ENCODE measurements at places on chromosomes 5 and 9. TPM values are rescaled to one million over a fixed set of nuclear protein-coding genes. Genes with fewer than 3 reads are reported as not detected.

CCDC192 gene
- not detected for total RNA-seq

GADD45G gene
- total RNA-seq = 2.4 TPM

TMC1 gene
- not detected for total RNA-seq

PTGR1 gene
- total RNA-seq = 0.36 TPM

PSD2 gene
- total RNA-seq = not detected

LCN1 gene
- total RNA-seq = not detected

GRCh38 chr5:5685737-5686136 lies 263.3 kb downstream of the ICE1 start:
- DNase-seq = no peak

GRCh38 chr9:101324245-101324804 lies 60.5 kb downstream of the BAAT start:
- no peak for DNase-seq

DNA sequence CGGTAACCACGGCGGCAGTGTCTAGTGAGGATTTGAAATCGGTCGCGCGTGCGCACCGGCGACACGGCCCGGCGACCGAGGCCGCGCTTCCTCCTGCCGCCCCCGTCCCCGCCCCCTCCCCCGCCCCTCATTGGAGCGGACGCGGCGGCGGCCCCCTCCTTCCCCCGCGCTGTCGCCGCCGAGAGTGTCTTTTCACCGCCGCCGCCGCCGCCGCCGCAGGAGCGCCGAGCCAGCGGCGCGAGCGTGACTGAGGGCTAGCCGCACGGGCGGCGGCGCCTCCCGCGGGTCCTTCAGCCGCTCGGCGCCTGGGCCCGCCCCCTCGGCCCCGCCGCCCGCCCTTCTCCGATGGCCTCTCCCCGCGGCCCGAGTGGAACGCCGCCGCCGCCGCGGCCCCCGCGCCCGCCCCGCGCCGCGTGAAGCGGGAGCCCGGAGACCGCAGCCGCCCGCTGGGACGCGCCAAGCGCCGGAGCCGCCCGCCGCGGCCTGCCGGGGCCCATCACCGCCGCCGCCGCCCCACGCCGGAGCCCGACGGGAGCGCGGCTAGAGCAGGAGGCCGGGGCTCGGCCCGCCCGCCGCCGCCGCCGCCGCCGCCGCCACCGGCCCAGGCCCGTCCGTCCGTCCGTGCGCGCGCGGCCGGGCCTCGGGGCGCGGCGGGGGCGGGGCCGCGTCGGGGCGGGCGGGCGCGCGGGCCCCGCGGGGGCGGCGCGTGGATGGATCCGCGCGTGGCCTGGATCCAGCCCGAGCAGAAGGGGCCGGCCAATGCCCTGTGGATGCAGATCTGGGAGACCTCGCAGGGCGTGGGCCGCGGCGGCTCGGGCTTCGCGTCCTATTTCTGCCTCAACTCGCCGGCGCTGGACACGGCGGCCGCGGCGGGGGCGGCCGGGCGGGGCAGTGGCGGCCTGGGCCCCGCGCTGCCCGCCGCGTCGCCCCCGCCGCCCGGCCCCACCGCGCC lies at the start of gene TENT4A:
TENT4A (plus strand) TSS at position 159 of the 952 bp plus-strand sequence; CDS start at position 711, 552 bp downstream.
- DNase-seq = peak; percentile 46

- DNase-seq = no peak
Observed at GRCh38 chr9:105306351-105307140, 62.1 kb downstream of the SLC44A1 start.

- DNase-seq = no peak
Observed at GRCh38 chr5:146825033-146825432, 53.5 kb downstream of the PPP2R2B start.

DNA sequence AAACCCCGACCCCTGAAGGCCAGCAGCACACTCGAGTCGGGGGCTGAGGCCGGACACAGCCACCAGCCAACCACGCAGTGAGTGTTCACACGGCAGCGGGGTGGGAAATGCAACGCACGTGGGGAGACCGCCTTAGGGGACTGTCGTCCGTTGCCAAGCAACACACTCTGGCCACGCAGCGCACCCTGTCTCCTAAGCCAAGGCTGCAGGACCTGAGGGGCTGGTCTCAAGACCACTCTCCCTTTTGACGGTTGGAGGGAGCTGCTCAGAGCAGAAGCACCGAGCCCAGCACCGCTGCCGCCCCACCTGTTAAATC lies 7.5 kb downstream of the BRD9 start:
- DNase-seq = no peak

GRCh38 chr5:141560725-141561483 lies 57.9 kb downstream of the DIAPH1 start:
- DNase-seq = no peak

DNA sequence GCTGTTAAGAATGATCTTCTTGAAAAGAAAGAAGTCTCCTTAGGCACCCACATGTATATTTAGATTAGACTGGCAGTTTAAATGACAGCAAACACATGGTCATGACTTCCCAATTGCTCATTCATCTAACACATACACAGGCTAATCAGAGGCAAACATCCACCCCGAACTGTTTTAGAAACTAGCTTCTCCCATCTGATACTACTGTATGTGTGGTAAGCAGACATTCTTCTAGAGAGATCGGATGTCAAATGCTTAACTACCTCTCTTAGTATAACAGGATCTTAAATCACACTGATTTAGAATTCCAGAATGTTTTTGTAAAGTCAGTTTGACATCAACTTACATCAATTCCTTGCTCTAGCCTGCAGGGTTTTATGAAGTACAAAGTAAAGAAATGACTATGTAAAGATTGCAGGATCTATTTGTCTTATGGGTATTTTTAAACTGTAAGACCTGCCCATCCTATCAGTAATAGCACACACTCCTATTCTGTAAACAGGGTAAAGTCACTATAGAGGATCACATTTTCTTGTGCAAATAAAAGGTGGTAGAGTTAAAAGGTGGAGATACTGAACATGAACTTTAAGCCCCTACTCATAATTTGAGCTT lies 239.7 kb downstream of the MLLT3 start:
- DNase-seq = no peak

DNA sequence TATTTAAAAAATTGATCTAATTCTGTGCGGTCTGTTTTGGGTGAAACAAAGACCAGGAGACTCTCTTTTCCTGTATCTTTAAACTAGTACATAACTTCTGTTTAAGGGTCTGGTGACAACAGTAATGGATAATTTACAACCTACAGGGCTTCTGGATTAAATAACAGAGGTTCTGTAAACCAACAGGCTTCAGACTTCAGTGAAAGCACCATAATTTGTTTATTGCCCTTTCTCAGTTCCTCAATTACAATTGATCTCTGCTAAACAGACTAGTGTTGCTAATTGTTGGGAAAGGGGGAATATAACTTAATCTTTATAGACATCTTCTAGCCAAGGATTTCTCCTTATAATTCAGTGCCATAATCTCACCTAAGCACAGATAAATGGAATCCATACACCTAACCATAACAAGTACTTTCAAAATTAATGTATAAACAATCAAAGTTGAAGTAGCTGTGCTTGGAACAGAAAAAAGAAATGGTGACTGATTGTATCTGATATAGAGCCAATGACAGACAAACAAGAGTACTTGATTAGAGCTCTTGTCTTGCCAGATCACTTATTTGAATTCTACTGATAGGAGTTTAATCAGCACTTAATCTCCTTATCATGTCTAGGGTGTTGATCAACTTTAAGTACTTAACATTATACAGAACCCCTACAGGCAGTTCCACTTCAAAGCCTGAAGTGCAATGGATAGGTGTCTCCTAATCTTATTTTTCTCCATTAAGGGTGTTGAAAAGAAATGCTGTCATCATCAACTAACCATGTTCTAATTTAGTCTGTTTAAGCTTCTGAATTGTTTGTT lies 536.0 kb downstream of the NR2F1-AS1 start:
- DNase-seq = no peak
